NCI-H1694 treated with DMSO at 0.1 percent for 48 hours (cell line): ENCODE measurements at places on chromosomes 2 and 18.

GRCh38 chr2:218924757-218925156 lies 34.7 kb upstream of the CDK5R2 start:
- no peak for DNase-seq

GRCh38 chr2:177117755-177118154 lies 94.8 kb upstream of the HNRNPA3 start:
- DNase-seq = no peak

DNA sequence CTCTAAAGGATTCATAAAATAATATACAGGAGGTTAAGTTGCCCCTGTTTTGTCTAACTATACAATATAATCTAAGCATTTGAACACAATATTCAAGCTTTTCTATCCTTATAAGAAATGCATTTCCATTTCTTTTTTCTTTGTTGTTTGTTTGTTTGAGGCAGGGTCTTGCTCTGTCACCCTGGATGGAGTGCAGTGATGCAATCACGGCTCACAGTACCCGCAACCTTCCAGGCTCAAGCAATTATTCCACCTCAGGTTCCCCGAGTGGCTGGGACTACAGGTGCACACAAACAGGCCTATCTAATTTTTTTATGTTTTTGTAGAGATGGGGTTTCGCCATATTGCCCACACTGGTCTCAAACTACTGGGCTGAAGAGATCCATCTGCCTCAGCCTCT lies 307.8 kb downstream of the ZNF804A start:
- no peak for DNase-seq

GRCh38 chr2:217944923-217945322 lies 57.9 kb downstream of the TNS1 start:
- no peak for DNase-seq

GRCh38 chr2:112709703-112710102 lies 11.1 kb upstream of the NT5DC4 start:
- DNase-seq = no peak

DNA sequence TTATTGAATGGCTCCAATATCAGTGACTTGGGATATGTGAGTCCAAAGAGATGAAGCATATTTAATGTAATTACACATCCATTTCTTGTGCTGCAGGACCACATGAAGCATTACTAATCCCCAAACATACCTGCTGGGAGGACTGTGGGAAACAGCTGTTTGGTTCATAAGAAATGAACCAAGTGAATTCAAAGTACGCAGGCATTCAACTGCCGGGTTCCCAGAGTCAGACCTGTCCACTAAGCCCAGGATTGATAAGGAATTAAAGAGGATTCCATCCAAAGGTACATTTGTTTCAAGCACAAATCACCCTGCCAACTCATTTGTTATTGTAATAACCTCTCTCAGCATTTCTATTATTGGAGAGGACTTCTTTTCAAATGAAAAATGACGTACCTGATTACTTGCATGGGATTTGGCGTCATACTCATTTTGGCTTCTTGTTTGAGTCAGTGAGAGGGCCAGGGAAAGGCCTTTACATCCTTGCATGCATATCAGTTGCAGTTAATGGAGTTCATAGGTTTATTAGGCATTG lies 230.7 kb downstream of the TXNL1 start:
- no peak for DNase-seq

DNA sequence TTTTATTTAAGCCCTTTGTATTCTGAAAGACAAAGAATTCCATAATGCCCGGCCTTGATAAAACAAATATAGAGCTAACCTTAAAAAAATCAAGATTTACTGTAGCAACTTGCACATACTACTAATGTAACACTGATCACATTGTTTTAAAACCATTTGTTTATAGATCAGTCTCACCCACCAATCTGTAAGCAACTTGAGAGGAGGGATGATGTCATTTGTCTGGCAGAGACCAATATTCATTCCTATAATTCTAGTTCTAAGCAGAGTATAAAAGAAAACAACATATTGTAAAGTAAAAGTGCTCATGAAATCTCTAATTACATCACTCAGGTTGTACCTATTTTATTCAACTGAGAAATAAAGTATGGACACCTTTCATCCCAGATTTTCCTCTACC lies 380.6 kb downstream of the TGIF1 start:
- no peak for DNase-seq

DNA sequence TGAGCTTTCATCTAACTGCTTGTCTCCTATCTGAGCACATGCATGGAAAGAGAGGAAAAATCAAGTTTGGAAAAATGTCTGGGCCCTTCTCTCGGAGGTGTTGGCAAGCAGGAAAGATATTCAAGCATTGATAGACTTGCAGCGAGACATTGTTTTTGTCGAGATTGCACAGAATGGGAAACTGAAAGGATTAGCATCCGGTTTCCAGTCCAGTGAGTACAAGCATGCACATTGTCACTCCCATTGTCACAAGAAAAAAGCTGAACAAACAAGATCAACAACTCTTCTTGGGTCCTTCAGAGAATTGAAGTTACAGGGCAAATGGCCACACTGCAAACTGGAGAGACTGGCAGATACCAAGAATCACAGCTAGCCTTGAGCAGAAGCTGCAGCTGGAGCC lies 19.6 kb upstream of the MC5R start:
- DNase-seq = no peak

DNA sequence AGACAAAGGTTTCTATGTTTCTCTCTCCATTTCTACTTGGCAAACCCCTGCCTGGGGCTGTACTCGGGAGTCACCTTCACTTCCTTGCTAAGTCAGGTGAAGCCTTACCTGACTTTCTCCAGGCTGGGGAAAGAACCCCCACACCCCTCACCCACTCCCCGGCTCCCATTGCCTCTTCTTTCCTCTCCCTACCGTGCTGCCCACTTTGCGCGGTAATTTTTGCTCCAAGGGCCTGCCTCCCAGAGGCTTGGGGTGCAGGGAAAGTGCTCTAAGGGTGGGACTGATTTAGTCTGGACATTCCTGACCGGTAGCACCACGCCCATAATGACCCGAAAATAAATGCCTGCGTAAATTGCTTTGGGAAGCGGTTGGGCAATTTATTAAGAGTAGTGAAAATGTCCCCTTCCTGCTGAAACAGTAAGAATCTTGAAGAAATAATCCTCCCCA lies 49.1 kb upstream of the ATP6V1B1 start:
- DNase-seq = no peak

DNA sequence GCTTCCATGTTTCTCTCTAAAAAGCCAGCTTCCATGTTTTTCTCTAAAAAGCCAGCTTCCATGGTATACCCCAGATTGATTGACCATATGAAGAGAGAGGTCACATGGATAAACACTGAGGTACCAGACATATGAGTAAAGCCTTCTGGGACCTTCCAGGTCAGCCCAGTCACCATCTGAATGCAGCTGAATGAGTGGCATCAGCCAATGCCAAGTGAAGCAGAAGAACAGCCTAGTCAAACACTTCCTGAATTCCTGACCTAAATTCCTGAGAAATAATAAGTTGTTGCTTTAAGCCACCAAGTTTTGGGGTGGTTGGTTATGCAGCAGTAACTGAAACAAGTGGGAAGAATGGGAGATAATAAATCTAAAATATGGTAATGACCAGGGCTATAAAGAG lies 5.7 kb upstream of the ALS2 start:
- DNase-seq = no peak

DNA sequence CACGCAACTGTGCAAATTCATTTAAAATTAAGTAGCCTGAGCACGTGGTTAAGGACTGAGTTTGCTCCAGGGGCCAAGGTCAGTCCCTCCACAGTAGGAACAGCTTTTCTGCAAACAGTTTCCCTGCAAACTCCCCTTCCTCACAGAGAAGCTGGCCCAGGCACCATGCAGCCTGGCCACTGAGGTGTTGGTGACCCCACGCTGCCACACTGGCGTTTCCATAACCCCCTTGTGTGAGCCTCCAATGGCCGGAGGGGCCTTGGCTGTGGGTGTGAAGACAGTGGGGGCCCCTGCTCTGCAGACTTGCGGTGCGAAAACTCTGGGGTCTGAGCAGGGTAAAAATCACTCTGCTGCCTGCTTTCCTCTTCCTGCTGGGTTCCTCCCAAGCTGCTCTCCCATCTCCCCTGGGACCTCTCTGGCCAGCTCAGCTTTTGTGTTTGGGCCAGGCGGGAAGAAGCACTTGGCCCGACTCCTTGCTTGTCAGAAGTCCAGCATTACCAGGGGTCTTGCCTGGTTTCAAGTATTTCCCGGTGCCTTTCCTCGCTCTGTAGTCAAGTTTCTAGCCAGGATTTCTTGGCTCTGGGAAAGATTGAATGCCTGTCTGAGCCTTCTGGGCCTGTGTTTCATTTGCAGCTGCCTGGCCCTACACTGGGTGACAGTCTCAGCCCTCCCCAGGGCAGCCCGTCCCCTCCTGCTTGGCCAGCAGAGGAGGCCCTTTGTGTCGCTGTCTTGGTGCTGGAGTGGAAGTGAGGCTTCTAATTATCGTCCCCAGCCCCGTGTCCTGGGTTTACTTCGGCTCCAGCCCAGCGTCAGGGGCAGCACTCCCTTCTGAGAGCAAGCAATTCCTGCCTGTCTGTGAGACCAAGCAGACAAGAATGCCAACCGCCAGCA lies 131.4 kb upstream of the SLC1A4 start:
- no peak for DNase-seq

DNA sequence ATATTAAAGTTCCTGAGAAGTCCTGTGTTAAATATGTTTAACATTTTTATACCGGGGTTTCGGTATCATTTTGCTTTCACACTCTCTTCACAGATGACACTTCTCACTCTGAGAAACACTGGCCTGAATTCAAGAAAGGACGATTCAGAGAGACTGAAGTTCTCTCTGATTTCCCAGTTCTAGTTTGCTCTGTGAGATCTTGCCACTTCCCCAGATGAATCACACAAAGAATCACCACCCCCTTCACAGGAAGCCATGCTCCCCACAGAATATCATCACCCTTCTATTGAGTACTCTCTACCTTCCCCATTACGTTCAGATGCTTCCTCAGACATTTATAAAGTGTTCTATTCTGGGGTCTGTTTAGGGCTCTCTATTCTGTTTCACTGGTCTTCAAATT lies 16.1 kb upstream of the CD207 start:
- DNase-seq = no peak

- DNase-seq = no peak
Observed at GRCh38 chr18:10140461-10141282, 226.9 kb downstream of the VAPA start.

DNA sequence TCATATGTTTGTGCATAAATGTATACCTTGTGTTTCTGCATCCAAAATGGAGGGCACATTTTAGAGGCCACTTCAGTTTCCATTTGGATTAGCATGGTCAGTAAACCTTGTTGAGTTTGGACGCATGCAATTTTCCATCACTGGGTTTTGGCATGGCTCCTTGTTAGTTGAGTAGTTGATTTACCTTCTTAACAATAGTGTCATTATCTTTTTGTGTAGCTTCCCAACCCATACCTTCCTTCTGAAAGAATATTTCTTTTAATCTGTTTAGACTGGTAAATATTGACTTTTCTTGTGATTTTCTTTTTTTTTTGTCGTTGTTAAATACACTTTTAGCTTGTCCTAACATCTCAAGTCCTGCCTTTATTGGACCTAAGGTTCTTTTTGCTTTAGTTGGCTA lies 15.5 kb downstream of the RPIA start:
- DNase-seq = no peak

GRCh38 chr18:51461956-51462355 lies 264.5 kb upstream of the MEX3C start:
- no peak for DNase-seq

DNA sequence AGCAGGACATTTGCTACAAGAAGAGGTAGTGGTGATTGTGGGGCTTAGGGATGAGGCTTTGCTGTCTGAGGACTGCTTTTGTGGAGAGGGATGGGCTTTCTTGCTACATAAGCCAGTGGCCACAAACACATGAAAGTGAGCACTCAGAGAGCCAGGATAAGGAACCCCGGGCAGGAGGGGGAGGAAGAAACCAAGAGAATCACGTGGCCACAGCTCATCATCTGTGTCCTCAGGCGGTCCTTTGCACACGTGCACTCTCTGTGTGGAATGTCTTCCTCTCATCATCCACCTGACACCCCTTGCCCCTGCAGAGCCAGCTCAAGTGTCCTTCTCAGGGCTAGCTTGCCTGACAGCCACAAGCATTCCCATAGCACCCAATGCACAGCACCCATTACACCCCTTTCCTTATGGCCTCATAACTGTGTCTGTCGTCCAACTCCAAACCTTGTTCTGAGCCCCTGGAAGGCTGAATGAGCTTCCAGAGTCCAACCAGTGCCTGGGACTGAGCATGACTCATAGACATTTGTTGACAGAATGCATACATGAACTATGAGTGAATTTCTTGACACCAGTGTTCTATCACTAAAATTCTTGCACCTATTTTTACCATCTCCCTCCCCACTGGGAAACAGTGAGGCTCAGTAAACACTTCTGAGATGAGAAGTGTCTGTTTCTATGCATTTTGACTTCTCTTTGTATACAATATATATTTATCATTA lies 398.3 kb downstream of the ALK start:
- DNase-seq = no peak

GRCh38 chr2:130851624-130852382 lies 15.1 kb downstream of the ARHGEF4 start:
- no peak for DNase-seq

- no peak for DNase-seq
Observed at GRCh38 chr2:203209538-203209937, 29.3 kb upstream of the CYP20A1 start.

DNA sequence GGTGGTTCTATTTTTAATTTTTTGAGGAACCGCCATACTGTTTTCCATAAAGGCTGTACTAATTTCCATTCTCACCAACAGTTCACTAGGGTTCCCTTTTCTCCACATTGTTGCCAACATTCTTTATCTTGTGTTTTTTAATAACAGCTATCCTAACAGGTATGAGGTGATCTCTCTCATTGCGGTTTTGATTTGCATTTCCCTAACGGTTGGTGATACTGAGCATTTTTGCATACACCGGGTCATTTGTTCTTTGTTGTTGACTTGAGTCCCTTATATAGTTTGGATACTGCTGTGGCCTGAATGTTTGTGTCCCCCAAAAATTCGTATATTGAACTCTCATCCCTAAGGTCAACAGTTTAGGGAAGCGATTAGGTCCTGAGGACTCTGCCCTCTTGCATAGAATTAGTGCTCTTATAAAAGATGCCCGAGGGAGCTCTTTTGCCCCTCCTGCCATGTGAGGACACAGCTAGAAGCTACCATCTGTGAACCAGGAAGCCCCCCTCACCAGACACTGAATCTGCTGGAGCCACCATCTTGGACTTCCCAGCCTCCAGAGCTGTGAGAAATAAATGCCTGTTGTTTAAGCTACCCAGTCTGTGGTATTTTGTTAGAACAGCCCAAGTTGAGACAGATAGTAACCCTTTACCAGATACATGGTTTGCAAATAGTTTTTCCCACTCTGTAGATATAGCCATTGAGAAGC lies 4.7 kb downstream of the IMP4 start:
- no peak for DNase-seq
